ENCODE measurements at places on chromosomes 7 and 10.

DNA sequence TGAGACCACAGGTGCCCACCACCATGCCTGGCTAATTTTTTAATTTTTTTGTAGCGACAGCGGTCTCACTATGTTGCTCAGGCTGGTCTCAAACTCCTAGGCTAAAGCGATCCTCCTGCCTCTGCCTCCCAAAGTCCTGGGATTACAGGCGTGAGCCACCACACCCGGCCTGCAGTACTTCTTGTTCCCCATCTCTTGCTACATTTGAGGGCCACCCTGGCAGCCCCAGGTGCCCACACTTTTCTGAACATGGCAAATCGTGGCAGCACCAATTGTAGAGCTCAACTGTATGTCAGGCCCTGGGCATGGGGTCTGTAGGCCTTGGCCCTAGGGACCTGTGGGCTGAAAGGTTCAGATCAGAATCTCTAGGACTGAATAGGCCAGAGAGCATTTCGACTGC lies 25.1 kb upstream of the LIMK1 start:
- DNase-seq, result no peak

DNA sequence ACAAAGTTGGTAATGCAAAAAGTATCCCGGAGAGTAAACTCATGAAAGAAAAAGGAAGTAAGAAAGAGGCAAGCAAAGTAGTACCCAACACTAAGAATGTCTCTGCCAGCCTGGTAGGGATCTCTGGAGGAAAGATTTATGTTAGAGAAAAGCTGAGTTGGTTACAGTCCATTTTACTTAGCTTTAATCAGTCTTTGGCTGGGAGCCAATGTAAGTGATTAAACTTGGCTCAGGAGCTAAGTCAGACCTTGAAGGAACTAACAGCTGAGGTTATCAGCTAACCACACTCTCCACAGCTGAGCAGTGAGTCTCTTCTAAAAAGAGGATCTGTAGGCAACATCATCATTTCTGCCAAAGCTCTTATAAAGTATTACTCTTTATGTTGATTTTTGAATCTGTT lies 148.0 kb downstream of the ANKRD7 start:
- DNase-seq, result peak; percentile 2

DNA sequence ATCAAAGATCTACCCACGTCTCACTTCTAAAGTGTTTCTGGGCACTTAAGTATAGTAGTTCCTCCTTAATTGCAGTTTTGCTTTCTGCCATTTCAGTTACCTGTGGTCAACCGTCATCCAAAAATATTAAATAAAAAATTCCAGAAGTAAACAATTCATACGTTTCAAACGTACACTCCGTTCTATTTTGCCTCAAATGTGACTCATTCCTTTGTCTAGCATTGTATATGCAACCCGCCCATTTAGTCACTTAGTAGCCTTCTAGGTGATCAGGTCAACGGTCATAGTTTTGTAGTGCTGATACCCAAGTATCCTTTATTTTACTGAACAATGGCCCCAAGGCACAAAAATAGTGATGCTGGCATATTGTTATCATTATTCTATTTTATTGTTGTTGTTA lies 33.8 kb downstream of the HGF start:
- DNase-seq, result no peak

DNA sequence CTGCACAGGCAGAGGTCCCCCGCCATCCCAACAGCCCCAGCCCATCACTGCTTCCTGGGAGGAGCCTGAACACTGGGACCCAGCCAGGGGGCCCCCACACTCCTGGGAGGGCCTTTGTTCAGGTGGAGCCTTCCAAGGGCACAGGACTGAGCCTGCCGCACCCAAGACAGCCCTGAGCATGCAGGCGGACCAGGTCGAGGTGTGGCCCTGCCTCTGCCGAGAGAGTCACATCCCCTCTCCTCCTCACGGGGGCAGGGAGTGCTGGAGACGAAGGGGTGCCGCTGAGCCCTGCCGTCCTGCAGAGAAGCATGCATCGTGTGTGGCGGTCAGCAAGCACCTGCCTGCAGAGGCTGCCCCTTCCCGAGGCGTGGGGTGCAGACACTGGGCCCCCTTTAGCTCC lies 7.3 kb upstream of the MAFK start:
- no peak for DNase-seq

DNA sequence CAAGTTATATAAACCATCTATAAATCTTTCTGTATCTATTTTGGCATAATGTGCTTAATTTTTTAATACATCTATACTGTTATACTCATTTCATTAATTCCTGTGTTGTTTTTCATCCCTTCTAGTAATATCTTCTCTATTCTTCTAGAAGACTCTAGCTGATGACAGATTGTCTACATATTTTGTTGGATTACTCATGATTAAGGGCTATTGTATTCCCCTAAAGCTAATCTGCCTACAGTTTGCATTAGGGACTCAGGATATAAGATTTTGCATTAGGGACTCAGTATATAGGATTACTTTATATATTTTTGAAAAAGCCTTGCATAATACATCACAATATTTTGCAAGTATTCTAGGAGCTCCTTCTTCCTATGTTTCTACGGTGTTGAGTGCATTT lies 8.3 kb upstream of the SEMA3A start:
- DNase-seq, result peak; percentile 52

DNA sequence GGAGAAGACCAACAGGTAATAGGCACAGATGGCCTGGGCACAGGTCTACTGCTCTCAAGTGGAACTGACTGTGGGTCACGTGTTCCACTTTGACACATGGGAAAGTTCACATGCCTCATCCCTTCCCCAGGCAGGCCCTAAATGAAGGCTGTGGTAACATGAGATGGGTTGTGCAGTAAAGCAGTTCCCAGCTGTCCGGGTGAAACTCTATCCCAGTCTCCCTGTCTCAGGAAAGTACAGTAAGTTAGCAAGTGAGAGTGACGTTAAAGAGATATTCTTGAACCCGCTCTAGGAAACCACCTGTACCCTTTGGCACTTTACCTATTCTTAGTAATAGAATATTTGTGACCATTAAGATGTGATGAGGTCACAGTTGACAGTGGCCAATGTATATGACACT lies 343.7 kb upstream of the AOAH start:
- DNase-seq, result no peak

DNA sequence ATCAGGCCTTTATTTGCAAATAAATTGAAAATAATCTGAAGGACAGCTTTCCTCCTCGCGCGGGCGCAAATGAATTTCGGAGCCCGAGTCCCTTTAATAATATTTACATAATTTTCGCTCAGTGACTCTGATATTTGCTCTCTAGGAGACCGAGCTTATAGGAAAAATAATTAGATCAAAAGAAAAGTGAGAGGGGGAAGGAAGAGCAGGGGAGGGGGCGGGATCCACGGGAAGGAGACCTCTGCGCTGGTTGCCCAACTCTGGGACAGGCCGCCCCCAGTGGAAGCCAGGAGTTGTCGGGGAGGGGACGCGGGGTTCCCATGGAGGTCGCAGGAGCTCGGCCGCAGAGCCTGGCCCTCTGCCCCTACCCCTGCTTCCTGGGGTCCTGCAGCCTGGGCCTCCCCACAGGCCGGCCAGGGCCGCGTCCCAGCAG lies 5.8 kb downstream of the UNCX start:
- no peak for DNase-seq

GRCh38 chr7:32660936-32661335 lies 165.6 kb downstream of the AVL9 start:
- no peak for DNase-seq

DNA sequence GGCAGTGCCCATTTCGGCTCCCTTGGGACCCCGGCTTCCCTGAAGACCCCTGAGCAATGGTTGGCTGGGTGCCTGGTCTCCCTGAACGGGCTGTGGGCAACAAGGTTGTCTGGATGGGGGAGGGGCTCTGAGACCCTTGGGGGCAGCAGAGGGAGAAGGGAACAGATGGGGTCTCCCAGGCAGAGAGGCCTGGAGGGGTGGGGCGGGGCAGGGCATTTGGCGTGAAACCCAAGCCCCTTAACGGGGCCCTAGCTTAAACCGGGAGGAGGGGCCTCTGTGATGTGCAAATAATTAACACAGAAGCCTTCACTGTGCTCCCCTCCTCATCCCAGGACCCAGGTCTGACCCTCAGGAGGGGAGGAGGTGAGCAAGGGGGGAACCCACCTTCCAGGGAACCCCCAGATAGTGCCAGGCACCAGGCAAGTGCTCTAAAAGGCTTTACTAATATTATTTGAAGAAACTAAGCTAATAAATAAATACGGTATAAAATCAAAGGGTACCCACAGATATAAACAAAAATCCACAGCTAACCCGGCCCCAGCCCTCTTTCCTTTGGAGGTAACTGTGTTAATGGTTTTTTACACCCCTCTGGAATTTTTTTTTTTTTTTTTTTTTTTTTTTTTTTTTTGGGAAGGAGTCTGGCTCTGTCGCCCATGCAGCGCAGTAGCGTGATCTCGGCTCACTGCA lies 170.8 kb downstream of the RNF216 start:
- no peak for DNase-seq

DNA sequence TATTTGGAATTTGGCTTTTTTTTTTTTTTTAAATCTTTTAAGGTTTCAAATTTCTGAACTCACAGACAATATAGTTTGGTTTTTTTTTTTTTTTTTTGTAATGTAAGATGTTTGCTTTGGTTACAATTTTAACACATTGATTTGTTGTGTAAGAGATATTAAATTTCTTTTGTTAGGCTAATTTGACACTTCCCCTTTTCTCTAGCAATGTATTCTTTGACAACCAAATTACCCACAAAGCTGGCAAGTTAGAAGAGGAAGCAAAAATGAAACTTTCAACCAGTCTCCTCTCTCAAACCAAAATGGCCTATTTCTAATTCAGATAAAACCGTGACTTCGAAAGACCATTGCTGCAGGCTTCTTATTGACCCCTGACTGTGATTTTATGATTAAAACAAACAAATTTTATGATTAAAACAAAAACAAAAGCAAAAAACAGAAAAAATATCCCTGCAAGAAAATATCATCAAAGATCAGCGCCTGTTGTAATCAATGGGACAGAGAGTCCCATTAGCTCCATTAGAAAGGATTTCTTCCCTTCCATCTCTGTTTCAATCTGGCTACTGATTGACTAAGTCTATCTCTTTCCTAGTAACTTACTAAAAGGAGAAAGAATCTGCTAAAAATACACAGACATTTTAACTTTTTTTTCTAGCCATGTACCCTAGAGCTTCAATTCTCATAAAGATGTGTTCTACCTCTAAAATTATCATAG lies 489.2 kb downstream of the MDFIC start:
- DNase-seq, result no peak

DNA sequence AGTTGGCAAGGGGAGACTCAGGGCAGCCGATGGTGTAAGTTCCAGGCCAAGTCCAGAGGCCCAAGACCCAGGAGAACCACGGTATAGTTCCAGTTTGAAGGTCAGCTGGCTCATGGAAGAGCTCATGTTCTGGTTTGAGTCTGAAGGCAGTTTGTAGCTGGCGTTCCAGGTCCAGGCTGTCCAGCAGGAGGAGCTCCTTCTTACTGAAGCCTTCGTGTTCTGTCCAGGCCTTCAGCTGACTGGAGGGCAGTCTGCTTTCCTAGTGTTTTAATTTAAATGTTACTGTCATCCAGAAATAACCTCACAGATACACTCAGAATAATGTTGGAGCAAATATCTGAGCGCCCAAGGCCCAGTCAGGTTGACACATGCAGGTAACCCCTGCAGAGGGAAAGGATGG lies 4.2 kb downstream of the SUN1 start:
- peak; percentile 31 for DNase-seq

- no peak for DNase-seq
Observed at GRCh38 chr7:74476626-74477025, 22.9 kb downstream of the GTF2IRD1 start.

DNA sequence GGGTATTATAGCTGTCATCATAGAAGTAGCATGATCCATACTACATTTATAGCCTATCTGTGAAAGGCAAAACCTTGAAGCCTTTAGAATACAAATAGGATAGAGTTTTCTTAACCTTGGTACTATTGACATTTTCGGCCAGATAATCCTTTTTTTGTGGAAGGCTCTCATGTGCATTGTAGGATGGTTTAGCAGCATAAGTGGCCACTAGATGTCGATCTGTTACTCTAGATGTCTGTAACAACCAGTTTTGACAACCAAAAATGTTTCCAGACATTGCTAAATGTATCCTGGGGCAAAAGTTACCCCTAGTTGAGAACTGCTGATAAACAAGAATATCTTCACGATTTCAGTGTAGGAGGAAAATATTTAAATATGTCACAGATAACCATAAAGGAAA lies 319.4 kb upstream of the GALNT17 start:
- DNase-seq, result no peak

GRCh38 chr10:127492607-127493250 lies 56.4 kb upstream of the NPS start:
- no peak for DNase-seq

GRCh38 chr7:120864141-120864900 lies 6.4 kb upstream of the TSPAN12 start:
- DNase-seq, result no peak

DNA sequence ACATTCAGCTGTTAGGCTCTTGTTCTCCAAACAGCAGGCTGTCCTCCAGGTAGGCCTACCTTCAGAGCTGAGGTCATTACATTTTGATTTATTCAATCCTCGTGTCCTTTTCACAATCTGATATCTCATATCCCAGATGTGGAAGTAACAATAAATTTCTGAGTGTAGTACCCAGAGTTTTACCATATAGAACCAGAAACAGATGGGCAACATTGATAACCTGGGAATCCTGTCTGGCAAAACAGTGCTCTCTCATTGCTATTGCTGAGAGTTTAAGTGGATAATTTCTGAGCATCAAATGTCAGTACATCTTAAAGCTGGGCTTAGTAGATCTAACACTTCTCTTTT lies 1007.8 kb downstream of the REEP3 start:
- DNase-seq, result no peak

DNA sequence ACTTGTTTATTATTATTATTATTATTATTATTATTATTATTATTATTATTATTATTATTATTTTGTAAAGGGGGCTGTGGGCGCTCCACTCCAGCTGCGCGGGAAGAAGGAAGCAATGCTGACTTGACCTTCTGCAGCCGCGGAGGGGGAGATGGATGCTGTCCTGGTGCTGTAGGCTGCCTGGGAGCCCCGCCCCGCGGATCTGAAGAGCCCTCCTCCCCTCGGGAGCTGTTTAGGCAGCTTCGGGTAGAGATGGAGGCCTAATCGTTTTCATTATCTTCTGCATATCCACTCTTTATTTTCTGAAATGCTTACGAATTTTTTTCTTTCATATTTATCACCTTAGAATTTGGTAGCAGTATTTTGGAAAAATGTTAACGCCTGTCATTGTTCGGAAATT lies 101.2 kb upstream of the KLF6 start:
- DNase-seq, result peak; percentile 53

DNA sequence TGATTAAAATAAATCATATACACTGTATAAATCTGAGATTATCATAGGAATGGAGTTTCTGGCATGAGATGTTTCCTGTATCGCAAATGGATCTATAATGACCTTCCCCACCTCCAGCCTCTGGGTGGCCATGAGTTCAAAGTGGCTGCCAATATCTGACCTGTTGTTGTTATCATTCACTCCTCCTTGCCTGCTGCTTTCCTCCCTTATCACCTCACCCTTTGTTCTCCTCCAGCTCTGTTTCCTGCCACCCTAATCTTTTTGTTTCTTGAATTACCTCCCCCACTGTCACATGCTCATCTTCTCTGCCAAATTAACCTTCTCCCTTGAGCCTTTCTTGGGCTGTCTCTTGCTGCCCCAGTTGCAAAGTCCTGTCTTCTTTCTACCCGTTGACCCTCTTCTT lies 12.0 kb downstream of the SCD start:
- no peak for DNase-seq
